T-helper 17 cell (primary cell): ENCODE measurements at places on chromosomes 4 and X. TPM values are rescaled to one million over a fixed set of nuclear protein-coding genes. Genes with fewer than 3 reads are reported as not detected.

DNA sequence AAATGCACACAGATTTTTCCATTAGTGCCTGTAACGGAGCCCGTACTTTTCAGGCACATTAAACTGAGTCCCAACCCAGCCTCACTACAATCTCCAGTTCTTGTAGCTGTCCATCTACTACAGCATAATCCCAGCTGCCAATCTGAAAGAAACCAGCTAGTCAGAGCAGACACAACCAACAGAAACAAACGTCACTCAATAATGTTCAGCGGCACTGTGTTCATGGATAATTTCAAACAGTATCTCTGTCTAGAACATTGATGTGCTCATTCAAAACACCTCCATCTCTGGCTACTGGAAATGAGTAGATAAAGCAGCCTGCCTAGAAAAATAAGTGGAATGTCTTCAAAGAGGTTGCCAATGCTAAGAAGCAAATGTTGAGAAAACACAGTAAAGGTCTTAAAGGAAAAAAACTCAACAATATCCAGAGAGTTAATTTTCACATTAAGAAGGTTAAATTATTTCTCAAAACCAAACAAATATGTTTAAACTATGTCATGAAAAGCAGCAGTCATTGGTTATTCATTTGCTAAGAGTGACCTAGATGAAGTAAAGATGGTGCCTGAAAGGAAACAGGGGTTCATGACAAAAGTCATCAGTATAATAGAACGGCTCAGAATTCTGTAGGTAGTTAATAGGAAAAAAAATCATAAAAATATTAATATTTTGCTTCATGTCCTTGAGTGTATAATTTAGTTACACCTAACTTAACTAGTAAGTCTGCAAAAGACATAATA, 245.1 kb upstream of the MAB21L2 start:
- H3K27ac ChIP-seq: no peak overlapping the region
- no peak overlapping the region for H3K4me3 ChIP-seq
- DNase-seq: no peak
- peaks cover 2% of the 10 kb centered on the region for H3K4me1 ChIP-seq

- no peak for DNase-seq
- peaks cover 7% of the 10 kb centered on the region for H3K36me3 ChIP-seq
- no peaks in the 10 kb centered on the region for H3K4me1 ChIP-seq
- no peak overlapping the region for H3K27ac ChIP-seq
These were observed 189.9 kb downstream of the TBCK start for GRCh38 chr4:106126062-106126461.

DNA sequence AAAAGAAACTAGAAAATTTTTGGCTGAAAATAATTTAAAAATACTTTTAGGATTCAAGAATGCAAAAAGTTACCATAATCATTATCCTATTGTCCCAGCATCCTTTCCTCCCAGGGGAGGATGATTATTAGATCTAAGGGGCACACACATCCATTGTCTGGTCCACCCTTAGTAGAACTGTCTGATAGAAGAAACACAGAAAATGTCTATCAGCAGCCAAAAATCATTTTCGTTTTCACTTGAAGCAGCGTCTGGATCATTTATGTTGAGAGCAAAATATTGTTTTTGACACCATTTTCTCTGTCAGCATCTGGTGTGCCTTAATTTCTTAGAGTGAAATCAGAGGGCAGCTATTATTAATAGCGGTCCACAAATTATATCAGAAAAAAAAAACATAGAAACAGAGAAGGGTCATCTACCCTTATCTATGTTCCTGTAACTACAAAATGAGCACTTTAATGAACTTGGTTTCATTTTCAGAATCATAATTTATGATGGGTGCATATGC, 446.3 kb downstream of the TRAM1L1 start:
- H3K27ac ChIP-seq: no peak overlapping the region
- H3K27me3 ChIP-seq: no peaks in the 10 kb centered on the region
- no peaks in the 10 kb centered on the region for H3K36me3 ChIP-seq
- H3K4me1 ChIP-seq: no peaks in the 10 kb centered on the region
- no peak overlapping the region for H3K4me3 ChIP-seq

- H3K27me3 ChIP-seq: no peaks in the 10 kb centered on the region
- H3K4me3 ChIP-seq: no peak overlapping the region
- peaks cover 18% of the 10 kb centered on the region for H3K4me1 ChIP-seq
These were observed 33.2 kb downstream of the COQ2 start for GRCh38 chr4:83251447-83251830.

LUZP4 gene
- not detected for total RNA-seq

GRCh38 chrX:82141942-82142341, 940.0 kb downstream of the SH3BGRL start:
- H3K27ac ChIP-seq: peak overlapping the region; percentile 55
- H3K4me1 ChIP-seq: no peaks in the 10 kb centered on the region
- H3K36me3 ChIP-seq: no peaks in the 10 kb centered on the region
- H3K27me3 ChIP-seq: no peaks in the 10 kb centered on the region
- peak overlapping the region; percentile 10 for H3K4me3 ChIP-seq
- DNase-seq: no peak

- H3K4me3 ChIP-seq: no peak overlapping the region
- peaks cover 8% of the 10 kb centered on the region for H3K27me3 ChIP-seq
- no peak overlapping the region for H3K27ac ChIP-seq
- no peak for DNase-seq
- no peaks in the 10 kb centered on the region for H3K36me3 ChIP-seq
These were observed 109.0 kb upstream of the RAPGEF2 start for GRCh38 chr4:158993891-158994290.

DNA sequence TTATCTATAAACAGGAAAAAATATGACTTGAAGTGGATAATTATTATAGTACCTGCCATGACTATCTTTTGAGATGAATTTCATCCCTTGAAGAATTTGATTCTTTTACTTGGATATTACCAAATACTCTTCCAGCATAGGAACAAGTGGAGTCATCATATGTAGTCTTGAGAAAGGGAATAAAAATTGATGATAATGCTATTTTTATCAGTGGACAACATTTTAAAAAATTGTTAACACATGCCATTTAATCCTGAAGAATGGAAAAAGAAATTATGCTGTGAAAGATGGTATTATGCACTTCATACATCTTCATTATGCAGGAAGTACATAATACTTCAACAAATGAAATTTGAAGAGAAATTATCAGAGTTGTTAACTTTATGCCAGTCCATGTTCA, 83.6 kb downstream of the ITIH6 start:
- H3K27ac ChIP-seq: no peak overlapping the region
- H3K4me1 ChIP-seq: no peaks in the 10 kb centered on the region
- DNase-seq: no peak
- H3K36me3 ChIP-seq: peaks cover 2% of the 10 kb centered on the region
- H3K27me3 ChIP-seq: no peaks in the 10 kb centered on the region

DNA sequence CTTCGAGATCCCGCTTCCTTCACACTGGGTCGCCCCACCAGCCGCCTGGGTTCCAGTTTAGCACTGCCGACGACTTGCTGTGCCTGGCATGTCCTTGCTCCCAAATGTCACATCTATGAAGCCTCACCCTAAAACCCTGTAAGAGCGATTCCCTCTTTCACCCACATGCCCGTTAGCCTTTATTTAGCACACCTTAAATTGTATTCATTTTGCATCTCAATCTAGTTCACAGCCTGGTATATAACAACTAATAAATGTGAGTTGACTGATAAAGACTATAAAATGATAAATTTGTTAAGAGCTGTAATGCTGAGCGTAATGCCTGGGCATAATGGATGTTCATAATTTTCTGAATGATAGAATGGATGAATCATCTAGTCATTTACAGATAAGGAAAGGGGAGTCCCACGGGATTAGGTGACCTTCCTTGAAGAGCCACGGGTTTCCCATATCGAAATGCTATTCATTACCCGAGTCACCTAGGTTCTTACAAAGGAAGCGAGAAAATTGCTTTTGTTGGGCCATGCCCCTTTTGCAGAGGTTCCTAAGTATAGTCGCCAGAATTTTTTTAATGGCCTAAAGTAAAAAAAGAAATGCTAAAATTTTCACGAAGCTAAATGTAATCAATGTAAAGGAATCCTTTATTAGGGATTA, 1.1 kb upstream of the AP1S2 start:
- no peak for DNase-seq
- H3K4me1 ChIP-seq: peaks cover 5% of the 10 kb centered on the region
- H3K27me3 ChIP-seq: no peaks in the 10 kb centered on the region
- no peaks in the 10 kb centered on the region for H3K36me3 ChIP-seq

INPP4B gene
- total RNA-seq: 91.8 TPM

GRCh38 chrX:55638933-55639332, 15.7 kb downstream of the FOXR2 start:
- DNase-seq: no peak
- H3K27me3 ChIP-seq: no peaks in the 10 kb centered on the region
- H3K36me3 ChIP-seq: no peaks in the 10 kb centered on the region

- H3K36me3 ChIP-seq: peaks cover 2% of the 10 kb centered on the region
- DNase-seq: peak; percentile 23
- H3K4me1 ChIP-seq: peaks cover 17% of the 10 kb centered on the region
- peaks cover 18% of the 10 kb centered on the region for H3K27me3 ChIP-seq
- peak within 1 kb of the TSS; percentile 14 for H3K27ac ChIP-seq
These were observed at the start of gene BST1 for GRCh38 chr4:15702941-15703403. TSS of gene BST1 (plus strand) at chr4:15703065. CDS start at chr4:15703145, 80 bp downstream.

SLIT2 gene
- total RNA-seq: not detected

SMARCA1 gene
- total RNA-seq: 0.07 TPM

DNA sequence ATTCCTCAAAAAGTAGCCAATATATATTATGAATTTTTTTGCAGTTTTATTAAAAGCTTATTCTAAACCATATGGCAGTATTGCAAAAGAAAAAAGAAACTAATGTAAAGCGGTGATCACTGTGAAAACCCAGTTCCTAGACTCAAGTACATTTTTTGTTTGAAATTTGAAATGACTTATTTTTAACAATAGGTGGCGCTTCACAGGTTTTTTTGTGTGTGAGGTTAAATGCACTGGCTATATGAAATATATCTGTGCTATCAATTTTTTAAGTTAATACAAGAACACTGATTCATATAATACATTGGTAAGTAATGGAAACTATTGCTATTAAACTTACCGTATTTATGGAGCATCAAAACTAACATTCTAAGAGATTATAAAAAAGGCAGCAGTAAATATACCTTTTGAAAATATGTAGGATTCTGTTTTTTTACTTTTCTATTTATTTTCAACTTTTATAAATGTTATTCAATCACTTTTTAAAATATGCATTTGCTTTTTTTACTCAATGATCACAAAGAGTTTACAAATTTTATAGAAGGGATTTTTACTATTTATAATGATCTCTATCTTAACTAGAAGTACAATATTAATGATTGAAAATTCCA, 5.6 kb upstream of the SPRY1 start:
- no peak overlapping the region for H3K27ac ChIP-seq
- no peaks in the 10 kb centered on the region for H3K4me1 ChIP-seq
- H3K27me3 ChIP-seq: peaks cover 16% of the 10 kb centered on the region

- no peak overlapping the region for H3K4me3 ChIP-seq
- no peaks in the 10 kb centered on the region for H3K27me3 ChIP-seq
- no peak for DNase-seq
- H3K4me1 ChIP-seq: peaks cover 23% of the 10 kb centered on the region
These were observed 34.4 kb downstream of the SLAIN2 start for GRCh38 chr4:48375651-48376304.

CCDC160 gene
- not detected for total RNA-seq

DNA sequence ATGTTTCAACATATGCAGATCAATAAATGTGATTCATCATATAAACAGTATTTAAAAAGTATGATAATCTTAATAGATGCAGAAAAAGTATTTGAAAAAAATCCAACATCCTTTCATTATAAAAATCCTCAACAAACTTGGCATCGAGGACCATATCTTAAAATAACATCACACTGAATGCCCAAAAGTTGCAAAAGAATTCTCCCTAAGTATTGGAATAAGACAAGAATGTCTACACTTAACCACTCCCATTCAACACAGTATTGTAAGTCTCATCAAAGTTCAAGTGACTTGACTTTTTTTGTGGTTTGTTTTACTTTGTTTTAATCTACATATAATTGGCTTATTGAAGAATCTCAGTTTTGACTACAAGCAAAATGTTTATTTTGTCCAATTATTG, 779.0 kb upstream of the SLIT2 start:
- no peaks in the 10 kb centered on the region for H3K27me3 ChIP-seq
- H3K4me3 ChIP-seq: no peak overlapping the region

DNA sequence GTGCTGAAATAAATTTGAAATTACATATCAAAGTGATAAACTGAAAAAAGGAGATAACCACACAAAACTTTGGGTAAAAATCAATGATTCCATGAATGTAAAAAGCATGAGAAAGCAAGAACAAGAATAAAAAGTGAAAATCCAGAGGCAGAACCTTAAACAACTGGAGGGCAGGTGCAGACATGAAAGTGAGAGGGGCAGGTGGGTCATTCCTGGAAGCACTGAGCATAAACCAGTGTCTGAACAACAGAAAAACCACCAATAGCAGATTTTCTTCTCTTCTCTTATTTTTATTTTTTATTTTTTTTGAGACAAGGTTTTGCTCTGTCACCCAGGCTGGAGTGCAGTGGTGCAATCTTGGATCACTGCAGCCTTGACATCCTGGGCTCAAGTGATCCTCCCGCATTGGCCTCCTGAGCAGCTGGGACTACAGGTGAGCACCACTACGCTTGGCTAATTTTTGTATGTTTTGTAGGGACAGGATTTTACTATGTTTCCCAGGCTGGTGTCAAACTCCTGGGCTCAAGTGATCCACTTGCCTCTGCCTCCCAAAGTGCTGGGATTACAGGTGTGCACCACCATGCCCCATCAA, 46.8 kb upstream of the GPR78 start:
- H3K4me1 ChIP-seq: peaks cover 2% of the 10 kb centered on the region
- no peaks in the 10 kb centered on the region for H3K27me3 ChIP-seq
- no peaks in the 10 kb centered on the region for H3K36me3 ChIP-seq
- H3K27ac ChIP-seq: no peak overlapping the region
- H3K4me3 ChIP-seq: no peak overlapping the region

ATP10D gene
- 4.1 TPM for total RNA-seq

GRCh38 chr4:112214390-112215264, 17.0 kb upstream of the AP1AR start:
- H3K27me3 ChIP-seq: no peaks in the 10 kb centered on the region
- no peak overlapping the region for H3K27ac ChIP-seq
- H3K36me3 ChIP-seq: peaks cover 2% of the 10 kb centered on the region
- H3K4me1 ChIP-seq: peaks cover 15% of the 10 kb centered on the region

DNA sequence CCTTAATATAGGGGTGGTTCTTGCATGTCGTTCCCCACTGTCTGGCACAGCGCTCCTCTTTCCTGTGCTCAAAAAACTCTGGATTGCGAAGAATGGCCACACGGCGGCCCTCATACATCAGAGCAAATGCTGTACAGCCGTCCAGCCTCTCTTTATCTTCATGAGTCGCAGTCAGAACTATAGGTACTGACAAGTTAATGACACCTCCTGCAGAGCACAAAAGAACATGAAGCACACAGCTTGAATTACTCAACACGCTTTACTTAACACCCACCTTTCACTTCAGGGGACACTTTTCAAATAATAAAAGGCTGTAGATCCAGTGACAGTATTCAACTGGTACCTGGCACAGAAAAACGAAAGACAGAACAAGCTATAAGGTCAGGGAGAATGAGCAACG, 65.3 kb downstream of the PAPSS1 start:
- H3K27ac ChIP-seq: no peak overlapping the region
- no peaks in the 10 kb centered on the region for H3K27me3 ChIP-seq
- H3K4me3 ChIP-seq: no peak overlapping the region
- H3K36me3 ChIP-seq: peaks cover 15% of the 10 kb centered on the region

FRAS1 gene
- not detected for total RNA-seq

- H3K27ac ChIP-seq: no peak overlapping the region
- H3K27me3 ChIP-seq: peaks cover 7% of the 10 kb centered on the region
- no peaks in the 10 kb centered on the region for H3K36me3 ChIP-seq
These were observed 44.2 kb downstream of the RTL9 start for GRCh38 chrX:110402850-110403221.
